ENCODE measurements at places on chromosomes 13 and 19.

DNA sequence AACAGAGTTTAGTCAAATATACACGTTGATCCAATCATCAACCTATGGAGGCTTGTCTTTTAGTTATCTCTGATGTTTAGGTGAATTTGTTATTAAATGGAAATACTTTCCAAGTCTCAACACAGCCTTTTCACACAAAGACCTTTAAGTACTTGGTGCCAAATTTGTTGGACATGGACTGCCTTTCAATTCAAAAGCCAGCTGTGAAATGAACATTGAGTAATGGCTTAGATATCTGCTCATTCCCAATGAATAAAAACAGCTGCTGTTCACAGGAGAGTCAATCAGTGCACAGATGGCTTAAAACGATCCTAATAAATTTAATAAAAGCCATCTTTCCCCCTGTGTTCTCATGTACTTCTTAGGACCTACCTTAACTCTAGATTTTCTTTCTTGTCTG is 19.9 kb upstream of the DHRS12 start:
- no peak for DNase-seq

DNA sequence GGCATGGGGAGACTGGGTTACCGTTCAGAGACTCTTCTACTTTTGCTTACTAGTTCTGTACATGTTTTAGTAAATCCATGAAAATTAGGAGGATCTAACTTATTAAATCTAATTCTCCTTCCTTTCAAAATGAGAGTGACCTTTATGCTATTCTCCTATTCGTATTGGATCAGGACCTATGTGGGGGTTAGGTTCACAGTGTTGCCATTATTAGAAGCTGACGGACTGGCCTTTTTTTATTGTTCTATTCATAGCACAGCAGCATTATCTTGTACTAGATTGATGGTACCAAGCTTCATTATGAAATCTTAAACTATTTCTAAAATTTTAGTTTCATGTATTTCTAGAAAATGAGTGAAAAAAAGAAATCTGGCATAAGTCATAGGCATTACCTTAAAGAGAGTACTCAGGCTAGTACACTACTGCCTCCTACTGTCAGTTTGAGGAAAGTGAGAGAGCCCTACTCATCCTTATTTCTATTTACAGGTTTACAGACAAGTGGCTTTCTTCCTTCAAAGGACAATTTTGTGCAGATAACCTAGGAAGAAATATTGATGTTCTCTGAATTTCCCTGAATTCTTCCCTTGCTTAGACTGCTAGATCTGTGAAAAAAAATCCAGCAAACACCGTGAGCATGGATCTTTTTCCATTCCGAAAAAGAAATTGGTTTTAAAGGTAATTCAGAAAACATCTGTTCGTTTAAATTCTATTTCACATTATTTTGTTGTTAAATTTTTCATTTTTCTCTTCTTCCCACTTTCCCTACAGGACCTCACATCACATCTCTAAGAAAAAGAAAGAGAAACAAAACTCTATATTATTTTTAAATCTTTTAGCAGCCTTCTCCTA is 485.5 kb downstream of the DIAPH3 start:
- DNase-seq, result no peak

DNA sequence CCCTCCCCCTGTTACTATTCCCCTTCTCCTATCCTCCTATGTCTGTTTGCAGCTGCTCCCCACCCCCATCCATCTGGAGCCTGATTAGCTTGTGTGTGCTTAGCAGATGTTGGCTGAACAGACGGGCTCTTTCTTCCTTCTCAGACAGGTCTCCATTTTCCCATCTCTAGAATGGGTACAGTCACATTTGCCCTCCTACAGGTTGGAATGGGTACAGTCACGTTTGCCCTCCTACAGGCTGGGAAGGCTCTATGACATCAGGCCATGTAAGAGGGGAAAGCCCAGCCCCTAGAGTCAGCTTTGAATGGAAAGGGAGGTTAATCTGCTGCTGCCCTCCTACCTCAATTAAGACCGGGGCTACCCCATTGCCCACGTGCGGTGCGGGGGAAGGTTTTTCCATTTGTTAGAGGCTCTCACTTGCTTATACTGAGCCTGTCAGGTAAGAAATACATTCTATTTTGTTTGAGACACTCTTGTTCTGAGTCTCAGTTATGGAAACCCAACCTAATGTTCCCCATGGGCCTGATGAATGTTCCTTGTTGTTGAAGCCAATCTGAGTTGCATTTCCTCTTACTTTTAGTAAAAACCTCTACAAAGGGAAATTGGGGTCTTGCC is 2.2 kb upstream of the CLEC17A start:
- DNase-seq, result no peak

- DNase-seq, result peak; percentile 41
Observed at GRCh38 chr19:10112895-10113591, 1.6 kb downstream of the P2RY11 start.

GRCh38 chr13:78499802-78500201 is 103.5 kb downstream of the POU4F1 start:
- no peak for DNase-seq

DNA sequence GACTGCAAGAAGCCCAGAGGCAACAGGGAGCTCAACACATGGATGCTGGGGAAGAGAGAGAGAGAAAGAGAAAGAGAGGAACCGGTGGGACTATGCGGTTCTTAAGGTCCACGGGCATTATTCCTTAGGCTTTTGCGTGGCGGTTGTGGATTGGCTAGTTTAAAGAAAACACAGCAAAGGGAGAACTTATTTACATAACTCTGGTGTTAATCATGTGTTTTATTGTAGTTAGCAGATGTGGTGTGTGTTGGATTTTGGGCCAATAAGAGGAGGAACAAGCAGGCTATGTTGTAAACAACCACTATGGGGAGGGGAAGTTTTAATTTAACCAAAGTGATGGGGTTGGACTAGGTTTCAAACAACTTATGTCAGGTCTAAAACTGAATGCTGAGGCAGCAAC is 275.3 kb upstream of the KLF12 start:
- no peak for DNase-seq

DNA sequence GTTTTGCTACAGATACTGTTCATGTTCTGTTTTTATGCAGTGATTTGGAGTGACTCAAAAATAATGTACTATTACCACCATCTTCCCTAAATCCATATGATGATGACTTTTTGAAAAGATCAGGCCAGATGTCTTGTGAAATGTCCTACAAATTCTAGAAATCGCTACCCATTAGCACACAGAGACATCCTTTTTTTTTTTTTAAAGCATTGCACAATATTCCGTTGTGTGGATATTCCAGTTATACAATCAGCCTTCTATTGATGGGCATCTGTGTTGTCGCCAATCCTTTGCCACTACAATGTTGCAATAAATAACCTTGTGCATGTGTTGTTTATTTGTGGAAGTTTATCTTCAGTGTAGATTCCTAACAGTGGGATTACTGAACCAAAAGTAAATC is 24.5 kb downstream of the ZDHHC20 start:
- no peak for DNase-seq

GRCh38 chr19:18894254-18895037 is 1.5 kb downstream of the CERS1 start:
- no peak for DNase-seq

DNA sequence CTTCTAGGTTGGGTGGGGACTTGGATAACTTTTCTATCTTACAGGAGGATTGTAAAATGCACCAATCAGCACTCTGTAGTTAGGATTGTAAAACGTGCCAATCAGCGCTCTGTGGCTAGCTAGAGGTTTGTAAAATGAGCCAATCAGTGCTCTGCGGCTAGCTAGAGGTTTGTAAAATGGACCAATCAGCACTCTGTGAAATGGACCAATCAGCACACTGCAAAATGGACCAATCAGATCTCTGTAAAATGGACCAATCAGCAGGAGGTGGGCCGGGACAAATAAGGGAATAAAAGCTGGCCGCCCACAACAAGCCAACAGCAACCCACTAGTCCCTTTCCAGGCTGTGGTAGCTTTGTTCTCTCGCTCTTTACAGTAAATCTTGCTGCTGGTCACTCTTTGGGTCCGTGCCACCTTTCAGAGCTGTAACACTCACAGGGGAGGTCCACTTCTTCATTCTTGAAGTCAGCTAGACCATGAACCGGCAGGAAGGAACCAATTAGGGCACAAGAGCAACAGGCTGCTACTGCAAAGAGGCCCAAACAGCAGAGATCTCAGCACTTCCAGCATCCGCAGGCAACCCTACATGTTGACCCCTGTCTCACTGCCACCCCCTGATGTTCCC is 156.8 kb downstream of the DNAJC15 start:
- DNase-seq, result no peak

DNA sequence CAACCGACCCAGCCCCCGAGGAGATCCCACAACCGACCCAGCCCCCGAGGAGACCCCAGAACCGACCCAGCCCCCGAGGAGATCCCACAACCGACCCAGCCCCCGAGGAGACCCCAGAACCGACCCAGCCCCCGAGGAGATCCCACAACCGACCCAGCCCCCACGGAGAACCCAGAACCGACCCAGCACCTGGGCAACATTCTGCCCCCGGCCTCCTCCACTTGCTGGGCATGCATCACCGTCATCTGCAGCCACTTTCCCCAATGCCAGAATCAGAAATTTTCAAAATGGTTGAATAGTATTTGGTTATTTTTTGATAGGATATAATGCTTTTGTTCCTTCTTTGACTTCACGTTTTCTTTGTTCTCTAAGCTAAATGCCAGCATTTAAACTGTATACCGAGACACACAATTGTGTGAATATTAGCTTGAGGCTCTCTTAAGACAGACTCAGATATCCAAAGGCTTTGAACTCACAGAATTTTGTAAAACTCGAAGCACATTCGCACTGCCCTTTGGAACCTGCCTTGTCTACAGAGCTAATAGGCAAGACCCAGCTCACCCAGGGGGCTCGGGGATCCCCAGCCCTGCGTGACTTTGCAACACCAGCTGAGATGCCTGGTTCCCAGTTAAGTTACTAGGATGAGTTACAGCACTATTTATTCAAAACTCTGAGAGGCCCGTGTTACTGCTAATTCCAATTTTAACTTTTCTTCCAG is 15.5 kb upstream of the RASA3 start:
- DNase-seq, result no peak

- DNase-seq, result no peak
Observed at GRCh38 chr19:7417671-7418324, 69.1 kb downstream of the ARHGEF18 start.

- no peak for DNase-seq
Observed at GRCh38 chr19:6032827-6033226, 54.9 kb upstream of the RANBP3 start.

DNA sequence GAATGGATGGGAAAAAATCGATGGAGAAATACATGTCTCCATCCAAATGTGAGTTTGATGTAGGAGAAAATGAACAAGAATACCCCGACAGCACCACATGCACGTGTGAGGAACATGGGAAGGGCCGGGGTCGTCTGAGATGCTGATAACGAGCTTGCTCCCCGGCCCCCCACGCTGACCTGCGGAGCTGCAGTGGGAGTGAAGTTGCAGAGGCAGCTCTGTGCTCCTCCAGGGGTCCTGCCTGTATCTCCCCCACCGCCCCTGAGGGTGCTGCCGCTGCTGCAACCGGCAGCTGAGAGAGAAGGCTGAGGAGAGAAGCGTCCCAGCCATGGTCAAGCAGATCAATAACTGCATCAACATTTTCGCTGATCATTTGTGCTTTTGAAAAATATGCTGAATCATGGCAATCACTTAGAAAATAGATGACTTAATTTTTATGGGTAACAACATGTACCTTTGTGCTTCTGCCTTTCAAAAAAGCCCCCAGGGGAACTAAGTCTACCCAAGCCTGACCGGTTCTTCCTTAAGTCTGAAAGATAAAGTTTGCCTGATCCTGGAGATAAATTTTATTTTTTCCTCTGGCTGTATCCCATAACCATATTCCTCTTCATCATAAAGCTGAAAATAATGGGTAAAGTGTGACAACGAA is 18.2 kb upstream of the NAXD start:
- no peak for DNase-seq

All from stimulated activated CD8-positive, alpha-beta memory T cell treated with anti-CD3 and anti-CD28 coated beads, Interleukin-7, amount 100 ng/mL, for 24 hours (primary cell).